NCI-H2171 (cell line): ENCODE measurements at places on chromosomes 13 and 19.

DNA sequence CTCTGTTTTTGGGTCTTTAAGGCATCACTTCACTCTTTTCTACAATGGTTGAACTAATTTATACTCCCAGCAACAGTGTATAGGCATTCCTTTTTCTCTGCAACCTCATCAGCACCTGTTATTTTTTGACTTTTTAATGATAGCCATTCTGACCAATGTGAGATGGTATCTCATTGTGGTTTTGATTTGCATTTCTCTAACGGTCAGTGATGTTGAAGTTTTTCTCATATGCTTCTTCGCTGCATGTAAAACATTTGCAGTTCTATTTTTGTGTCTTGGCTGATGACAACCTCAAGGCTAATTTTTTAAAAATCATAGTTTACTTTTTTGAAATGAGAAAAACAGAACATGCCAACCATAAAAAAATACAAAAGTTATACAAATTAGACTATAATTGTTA, 258.2 kb upstream of the EDNRB start:
- no peak for DNase-seq

DNA sequence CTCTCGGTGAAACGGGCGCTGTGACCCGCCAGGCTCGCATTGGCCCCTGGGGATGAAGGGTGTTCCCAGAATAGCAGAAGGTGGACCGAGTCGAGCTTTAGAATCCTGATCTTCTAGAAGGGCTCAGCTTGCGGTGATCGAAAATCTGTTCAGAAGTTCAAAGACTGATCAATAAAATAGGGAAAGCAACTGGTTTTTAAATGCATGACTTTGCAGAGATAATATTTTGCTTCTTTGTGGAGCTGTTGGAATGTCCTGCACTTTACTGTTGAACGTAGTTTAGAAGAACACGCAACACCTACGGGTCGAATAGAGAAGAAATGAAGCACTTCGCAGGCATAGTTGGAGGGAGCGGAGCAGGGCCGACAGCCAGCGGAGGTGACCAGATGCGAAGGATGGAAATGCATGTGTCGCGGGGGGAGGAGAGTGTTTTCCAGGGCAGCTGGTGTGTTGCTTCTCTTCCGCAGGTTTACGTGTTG, 766 bp downstream of the CEBPG start:
- DNase-seq: peak; percentile 30

- DNase-seq: no peak
Measured at GRCh38 chr13:112103961-112104880, 37.3 kb downstream of the SOX1 start.

GRCh38 chr13:31786011-31786410, 46.7 kb downstream of the RXFP2 start:
- DNase-seq: no peak

- DNase-seq: no peak
Measured at GRCh38 chr13:111341886-111342285, 21.4 kb downstream of the TEX29 start.
